ENCODE measurements at places on chromosomes 11 and 22.

GRCh38 chr11:3836903-3837302 lies 3.9 kb downstream of the RHOG start:
- DNase-seq = no peak

GRCh38 chr11:60902625-60903024 lies 3.8 kb downstream of the PRPF19 start:
- DNase-seq = no peak

- no peak for DNase-seq
These were observed at the start of gene HDAC10 for GRCh38 chr22:50250555-50251476. TSS of gene HDAC10 (minus strand) at chr22:50251265. CDS start at chr22:50251032, 233 bp downstream.

GRCh38 chr22:48310289-48310688 lies 1517.4 kb downstream of the BRD1 start:
- DNase-seq = no peak

DNA sequence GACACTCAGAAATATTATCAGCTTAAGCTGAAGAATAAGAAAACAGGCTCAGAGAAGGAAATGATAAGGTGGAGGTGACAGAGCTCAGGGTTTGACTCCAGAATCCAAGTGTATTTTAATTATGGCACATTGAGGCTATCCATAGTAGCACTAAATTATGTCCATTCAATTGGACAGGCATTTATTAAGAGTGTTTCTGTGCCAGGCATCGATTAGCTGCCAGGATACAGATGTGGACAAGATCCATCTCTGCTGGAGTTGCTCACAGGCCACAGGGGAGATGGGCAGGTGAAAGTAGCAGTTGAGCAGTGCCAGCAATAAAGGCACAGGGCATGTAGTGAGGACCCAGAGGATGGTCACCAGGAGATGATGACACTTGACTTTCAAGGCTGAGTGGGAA lies 592.5 kb downstream of the INSC start:
- no peak for DNase-seq

- no peak for DNase-seq
These were observed 58.5 kb downstream of the UBASH3B start for GRCh38 chr11:122714004-122714403.

DNA sequence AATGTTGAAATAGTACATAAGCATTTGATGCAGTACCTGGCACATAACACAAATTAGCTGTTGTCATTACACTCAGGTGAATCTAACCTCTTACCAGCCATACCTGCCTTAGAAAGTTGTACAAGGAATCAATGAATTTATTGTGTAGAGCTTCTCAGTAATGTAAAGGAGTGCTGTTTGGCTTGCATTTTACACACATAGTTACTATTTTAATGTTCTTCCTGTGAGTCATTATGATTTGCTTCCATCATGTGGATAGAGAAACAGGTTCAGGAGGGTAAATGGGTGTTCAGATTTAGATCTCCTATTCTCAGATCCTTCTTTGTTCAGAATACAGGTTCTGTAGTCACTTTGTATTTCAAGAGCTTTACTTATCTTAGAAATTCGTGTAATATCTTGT lies 27.6 kb upstream of the RCE1 start:
- no peak for DNase-seq

DNA sequence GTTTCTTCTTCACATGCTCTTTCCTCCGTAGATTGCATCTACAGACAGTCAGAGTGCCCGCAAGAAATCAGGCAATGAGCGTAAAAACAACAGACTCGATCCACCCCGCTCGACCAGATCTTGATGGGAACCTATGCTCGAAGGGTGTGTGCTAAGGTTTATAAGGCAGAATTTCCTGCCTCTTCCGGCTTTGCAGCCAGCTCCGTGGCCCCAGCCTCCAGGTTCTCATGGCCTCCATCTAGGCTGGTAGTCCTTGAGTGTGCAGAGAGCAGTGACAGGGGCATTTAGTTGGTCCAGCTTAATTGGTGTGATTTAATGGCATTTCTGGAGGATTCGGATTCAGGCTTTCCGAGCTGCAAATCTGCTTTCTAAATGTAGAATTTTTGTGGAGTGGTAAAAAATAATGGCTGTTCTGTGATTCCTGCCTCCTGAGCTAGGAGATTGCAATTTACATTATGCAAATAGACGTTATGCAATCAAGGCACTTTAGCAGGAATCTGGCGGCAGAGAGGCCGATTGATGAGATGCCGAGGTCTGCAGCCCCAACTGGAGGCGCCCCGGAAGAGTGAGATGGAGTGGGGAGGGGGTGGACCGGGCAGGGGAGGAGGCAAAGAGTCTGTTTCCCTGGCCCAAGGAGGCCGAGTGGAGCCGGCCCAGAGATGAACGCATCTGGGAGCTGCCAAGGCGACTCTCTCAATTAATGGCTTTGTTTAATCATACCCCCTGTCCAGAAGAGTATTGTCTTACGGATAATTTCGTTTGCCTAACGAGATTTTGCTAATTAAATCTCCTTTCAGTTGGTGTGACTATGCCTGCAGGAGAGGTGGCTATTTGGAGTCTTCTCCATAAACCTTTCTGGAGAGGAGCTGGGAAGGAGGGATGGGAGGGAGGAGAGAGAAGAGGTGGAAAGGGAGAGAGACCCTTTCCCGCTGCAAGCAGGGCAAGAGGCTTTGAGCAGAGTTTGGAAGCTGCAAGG lies 75.3 kb downstream of the PKNOX2 start:
- DNase-seq = no peak

GRCh38 chr22:26737262-26737661 lies 79.9 kb downstream of the MIAT start:
- no peak for DNase-seq

GRCh38 chr11:62124186-62125113 lies 639 bp downstream of the INCENP start:
- DNase-seq = peak; percentile 15

DNA sequence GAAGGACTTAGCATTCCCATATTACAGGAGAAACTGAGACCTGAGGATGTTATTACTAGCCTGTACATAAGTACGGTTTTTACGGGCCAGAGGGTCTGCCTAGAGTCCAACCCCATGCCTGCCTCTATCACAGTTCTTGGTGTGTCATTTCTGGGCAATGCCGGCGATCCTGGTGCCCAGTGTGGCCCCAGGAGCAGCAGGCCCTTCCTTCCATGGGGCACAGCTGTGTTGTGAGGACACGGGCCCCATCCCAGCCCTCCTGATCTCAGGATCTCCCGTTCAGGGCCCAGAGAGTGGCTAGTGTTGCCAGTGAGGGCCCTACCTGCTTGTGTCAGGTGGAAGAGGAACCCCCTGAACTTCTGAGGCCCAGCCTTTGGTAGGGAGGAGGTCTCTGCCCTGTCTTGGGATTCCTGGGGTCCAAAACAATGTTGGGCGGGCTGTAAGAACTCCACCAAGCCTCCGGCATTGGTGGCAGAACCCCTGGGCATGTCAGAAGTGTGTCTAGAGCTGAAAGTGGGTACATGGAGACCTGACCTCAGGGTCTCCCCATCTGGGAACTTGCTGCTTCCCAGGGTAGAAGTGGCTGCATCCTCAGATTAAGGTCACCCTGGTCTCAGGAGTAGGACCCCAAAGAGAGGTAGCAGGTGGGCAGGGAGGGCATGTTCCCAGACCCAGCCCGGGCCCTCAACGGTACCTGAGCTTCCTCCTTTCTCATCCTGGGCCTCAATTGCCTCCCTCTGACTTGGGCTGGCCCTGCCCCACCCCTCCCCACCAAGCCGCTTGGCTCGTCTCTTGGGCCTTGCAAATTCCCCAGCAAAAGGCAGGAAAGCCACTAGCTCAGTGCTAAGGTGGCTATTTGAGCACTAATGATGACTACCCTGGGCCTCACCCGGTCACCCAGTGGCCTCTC lies 74.6 kb upstream of the KCNQ1OT1 start:
- no peak for DNase-seq

GRCh38 chr22:45493286-45493771 lies 9.4 kb upstream of the FBLN1 start:
- DNase-seq = no peak

GRCh38 chr22:39417641-39418040 lies 18.1 kb downstream of the TAB1 start:
- no peak for DNase-seq

GRCh38 chr11:130819625-130820024 lies 96.7 kb downstream of the SNX19 start:
- DNase-seq = no peak

DNA sequence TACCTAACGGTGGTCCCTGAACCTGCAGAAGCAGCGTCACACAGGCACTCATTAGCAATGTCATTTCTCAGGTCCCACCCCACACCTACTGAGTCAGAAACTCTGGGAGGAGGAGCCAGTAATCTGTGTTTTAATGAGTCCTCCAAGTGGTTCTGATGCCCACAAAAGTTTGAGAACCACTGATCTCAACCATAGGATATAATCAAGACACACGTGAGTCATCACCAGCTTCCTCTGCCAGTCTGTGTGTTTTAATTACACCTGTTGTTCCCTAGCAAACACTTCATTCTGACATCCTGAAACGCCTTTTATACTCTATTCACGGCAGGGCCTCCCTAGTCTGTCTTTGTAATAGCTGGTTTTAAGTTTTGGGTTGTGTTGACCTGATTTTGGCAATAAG lies 5.8 kb downstream of the TECTA start:
- DNase-seq = no peak

DNA sequence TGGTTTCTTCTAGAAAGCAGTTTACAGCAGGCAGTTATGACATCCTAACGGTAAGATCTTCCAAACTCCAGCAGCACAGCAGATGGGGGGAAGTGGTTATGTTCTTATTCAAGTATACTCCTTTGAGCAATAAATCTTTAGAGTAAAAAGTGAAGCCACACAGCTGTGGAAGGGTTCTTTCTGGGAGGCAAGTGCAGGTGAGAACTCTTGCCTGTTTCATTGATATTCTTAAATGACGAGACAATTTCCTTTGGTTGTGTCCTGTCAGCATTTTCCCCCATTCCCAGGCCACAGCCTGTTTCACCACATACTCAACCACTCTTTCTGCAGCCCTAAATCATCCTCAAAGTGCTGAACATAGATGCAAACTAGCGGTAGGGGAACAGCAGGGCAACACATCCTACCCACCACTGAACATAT lies 207.3 kb upstream of the MTNR1B start:
- no peak for DNase-seq

DNA sequence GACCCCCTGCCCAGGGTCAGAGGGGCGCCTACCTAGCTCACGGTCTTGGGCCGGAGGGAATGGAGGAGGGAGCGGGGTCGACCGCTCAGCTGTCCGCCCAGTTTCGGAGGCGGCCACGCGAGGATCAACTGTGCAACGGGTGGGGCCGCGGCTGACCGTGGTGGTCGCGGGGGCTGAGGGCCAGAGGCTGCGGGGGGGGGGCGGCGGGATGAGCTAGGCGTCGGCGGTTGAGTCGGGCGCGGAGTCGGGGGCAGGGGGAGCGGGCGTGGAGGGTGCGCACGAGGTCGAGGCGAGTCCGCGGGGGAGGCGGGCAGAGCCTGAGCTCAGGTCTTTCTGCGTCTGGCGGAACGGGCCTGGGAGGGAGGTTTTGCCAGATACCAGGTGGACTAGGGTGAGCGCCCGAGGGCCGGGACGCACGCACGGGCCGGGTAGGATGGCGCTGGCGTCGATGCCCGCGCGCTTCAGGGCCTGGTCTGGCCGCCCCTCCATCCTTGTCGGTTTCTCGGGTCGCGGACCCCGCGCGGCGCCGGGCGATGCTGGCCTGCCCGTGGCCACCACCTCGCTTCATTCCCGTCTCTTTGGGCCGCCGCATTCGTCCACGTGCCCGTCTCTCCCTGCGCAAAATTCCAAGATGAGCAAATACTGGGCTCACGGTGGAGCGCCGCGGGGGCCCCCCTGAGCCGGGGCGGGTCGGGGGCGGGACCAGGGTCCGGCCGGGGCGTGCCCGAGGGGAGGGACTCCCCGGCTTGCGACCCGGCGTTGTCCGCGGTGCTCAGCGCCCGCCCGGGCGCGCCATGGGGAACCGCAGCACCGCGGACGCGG lies at the start of gene DRD4:
Gene DRD4 (plus strand): TSS at position 759 of the 822 bp plus-strand sequence. CDS start 36 bp downstream, at position 795.
- no peak for DNase-seq

- DNase-seq = no peak
These were observed 384.8 kb downstream of the TMEM135 start for GRCh38 chr11:87422566-87422965.

GRCh38 chr11:27611390-27611789 lies 88.9 kb downstream of the BDNF start:
- no peak for DNase-seq

GRCh38 chr11:73663604-73664495 lies 17.5 kb downstream of the PLEKHB1 start:
- no peak for DNase-seq

DNA sequence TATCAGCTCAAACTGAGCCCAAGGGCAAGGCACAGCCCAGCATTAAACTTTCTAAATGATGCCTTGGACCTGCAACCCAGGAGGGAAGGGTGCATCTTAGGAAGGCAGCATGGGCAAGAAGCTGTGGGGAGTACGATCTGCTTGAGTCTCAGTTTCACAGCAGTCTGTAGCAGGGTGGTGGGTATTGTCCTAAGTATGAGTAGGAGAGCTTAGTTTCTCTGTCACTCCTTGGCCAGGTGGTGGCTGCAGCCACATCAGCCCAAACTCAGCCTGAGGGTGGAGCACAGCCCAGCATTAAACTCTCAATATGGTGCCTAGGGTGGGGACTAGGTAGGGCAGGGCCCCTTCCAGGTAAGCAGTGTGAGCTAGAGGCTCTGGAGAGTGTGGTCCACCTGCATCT lies 85.5 kb downstream of the ACER3 start:
- DNase-seq = no peak

DNA sequence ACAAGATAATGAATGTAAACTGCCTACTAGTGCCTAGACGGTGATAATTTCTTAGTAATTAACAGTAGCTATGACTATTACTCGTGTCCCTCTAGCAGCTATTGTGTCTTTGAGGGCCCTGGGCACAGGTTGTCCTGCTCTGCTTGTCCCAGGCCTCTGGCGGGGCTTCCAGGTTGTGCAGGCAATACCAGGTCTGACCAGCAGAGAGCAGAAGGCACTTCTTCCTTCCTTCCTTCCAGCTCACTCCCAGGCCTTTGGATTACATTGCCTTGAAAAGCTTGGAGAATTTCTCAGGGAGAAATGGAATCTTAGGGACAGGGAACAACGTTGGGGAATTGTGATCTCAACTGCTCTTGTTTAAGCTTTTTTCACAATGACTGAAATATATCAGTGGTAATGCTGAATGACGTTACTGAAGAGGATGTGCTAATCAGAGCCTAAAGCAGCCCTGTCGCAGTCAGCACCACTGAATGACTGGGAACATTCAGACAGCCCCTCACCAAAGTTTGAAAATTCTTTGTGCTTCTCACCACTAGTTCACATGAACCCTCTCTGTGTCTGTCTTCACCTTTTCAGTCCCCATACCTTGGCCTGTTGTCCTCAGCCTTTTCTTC lies 8.4 kb upstream of the CCKBR start:
- DNase-seq = no peak

- no peak for DNase-seq
These were observed 76.0 kb upstream of the SORL1 start for GRCh38 chr11:121376130-121376529.

DNA sequence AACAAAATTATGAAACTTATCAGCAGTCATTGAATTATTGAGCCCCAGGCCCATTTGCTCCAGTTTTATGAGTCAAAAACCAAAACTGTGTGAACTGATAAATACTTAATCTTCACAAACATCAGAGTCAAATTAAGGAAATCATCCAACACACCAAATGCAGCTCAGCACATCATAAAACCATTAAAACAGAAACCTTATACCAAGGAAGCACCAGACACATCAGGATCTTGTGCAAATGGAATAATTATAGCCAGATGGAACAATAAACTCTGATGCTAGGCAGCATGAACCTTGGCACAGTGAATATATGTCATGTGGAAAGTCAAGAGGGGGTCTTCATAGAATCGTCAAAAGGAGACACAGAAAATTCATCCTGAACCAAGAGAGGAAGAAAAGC lies 410.7 kb upstream of the API5 start:
- no peak for DNase-seq

GRCh38 chr22:34297536-34298120 lies 377.4 kb upstream of the LARGE1 start:
- DNase-seq = no peak

All from stimulated activated CD4-positive, alpha-beta T cell treated with anti-CD3 and anti-CD28 coated beads, TNF-alpha, amount 100 ng/mL, for 48 hours (primary cell).